ENCODE measurements at places on chromosomes 16 and 17.

GRCh38 chr17:63420868-63421680 lies 25.0 kb downstream of the CYB561 start:
- no peak for DNase-seq

DNA sequence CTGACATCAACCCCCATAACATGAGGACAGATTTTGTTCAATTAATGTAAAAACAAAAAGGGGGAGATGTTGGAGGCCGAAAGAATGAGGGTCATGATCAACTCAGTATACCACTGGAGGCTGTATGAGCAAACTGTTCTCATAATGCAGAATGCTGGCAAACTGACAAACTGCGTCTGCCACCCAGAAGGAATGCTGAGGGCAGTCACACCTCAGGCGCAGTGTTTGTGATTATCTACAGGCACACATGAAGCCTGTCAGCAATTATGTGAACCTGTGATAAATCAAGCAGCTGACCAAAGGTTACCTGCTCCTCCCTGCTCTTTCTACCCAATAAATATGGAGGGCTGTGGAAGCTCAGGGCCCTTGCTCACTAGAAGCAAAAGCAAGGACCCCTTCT lies 27.3 kb downstream of the CD300LG start:
- no peak for DNase-seq

- DNase-seq = no peak
Measured at GRCh38 chr16:4194661-4195060, 47.2 kb downstream of the SRL start.

DNA sequence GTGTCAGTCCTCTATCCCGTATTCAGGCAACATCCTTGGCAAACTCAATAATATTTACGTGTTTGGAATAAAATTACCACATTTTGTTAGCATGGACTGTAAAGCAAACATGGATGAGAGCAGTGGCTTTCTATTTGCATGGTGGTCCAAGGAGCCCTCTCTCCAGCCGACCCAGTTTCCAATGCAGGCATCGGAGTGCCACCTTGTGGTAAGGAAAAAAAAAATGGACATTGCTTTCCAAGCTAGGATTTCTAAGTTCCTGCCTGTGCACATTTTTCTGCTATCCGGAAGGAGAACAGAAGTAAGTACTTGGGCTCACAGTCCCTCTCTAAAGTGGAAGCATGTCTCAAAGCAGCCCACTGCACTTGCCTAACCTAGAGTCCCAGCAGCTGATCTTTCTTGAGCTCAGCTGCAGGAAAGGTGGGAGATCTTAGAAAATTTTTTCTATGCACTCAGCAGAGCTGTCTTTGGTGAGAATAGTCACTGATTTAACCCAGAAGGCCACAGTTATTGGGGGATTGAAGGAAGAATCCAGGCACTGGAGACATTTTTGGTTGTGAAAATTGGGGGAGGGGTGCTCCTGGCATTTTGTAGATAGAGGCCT lies 46.0 kb upstream of the ERCC4 start:
- peak; percentile 84 for DNase-seq

- DNase-seq = no peak
Measured at GRCh38 chr17:57679356-57679755, 65.7 kb downstream of the CCDC182 start.

GRCh38 chr16:77684181-77684526 lies 38.2 kb upstream of the NUDT7 start:
- peak; percentile 89 for DNase-seq

- peak; percentile 79 for DNase-seq
Measured at GRCh38 chr17:75516619-75517296, 430 bp downstream of the TSEN54 start.

DNA sequence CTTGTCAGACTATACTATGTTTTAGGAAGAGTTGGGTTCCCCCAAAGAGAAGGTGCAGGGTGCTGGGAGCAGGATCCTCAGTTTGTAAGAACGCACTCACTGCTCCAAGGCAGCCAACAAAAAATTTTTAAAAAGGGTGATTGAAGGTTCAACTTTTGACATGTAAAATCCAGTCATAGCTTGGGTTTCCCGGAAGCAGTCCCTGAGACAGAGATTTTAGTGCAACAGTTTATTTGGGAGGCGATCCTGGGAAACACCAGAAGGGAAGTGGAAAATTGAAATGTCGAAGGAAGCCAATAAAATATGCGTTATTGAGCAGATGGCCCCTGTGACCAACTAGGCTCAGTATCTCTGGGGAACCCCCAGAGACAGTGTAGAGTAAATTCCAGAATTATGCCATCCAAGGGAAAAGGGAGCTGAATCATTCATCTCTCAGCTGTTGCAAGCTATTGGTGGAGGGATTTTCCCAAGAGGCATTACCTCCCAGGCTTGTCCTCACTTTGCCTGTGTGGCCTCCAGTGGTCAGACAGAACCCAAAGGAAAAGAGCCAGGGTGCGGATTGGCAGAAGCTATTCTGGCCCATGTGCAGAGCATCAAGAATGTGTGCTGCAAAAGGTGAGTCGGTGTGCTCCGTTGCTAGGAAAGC lies 72.9 kb downstream of the HS3ST3B1 start:
- DNase-seq = peak; percentile 30

- DNase-seq = no peak
Measured at GRCh38 chr17:76866774-76867577, 1.2 kb upstream of the MGAT5B start.

GRCh38 chr16:25509456-25509855 lies 182.3 kb upstream of the HS3ST4 start:
- DNase-seq = no peak

DNA sequence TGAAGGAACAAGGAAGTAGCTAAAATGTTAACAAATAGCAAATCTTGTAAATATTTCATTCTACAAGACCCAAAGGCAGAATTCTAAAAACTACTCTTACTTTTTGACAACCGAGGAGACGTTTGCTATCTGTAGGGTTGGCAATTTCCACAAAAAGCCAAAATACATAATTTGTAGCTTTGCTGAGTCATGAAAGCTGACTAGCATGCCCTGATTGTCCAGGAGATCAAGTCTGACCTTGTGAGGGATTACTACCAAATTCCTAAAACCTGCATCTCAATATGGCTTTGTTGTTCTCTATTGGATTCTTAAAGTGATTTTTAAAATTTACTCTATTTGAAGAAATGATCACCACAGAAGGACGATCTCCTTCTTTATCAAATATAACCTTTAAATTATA lies 10.8 kb downstream of the DNAJA2 start:
- DNase-seq = no peak

DNA sequence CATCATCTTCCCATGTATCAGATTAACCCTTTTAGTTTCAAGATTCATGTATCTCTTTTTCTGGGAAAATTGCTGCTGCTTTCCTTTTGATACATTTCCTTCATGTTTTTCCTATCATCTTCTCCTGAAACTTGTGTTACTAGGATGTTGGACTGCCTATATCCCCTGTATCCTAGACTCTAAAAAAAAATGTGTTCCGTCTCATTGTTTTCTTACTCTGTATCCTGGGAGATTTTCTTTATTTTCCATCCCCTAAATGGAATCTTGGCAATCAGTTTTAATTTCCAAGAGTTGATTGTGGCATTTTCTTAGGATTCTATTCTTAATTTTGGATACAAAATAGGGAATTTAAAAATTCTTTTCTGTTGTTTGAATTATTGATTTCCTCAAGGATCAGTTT lies 36.8 kb downstream of the MAP2K4 start:
- DNase-seq = no peak

All from eye (tissue), 1 donor.